ENCODE measurements at places on chromosomes 4 and X.

DNA sequence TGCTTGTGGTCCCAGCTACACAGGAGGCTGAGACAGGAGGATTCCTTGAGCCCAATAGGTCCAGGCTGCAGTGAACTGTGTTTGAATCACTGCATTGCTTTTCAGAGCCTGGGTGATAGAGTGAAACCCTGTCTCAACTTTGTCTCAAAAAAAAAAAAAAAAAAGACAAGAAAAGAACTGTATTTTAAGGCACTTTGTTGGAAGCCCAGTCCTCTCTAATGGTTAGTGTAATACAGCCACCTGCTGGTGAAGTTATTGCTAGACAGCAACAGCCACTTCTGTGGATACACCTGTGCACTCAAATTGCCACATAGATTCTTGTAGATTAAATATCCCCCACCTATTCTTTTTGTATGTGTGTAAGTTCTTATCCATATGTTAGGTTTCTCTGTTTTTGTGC lies 10.1 kb upstream of the FGG start:
- DNase-seq, result peak; percentile 22

DNA sequence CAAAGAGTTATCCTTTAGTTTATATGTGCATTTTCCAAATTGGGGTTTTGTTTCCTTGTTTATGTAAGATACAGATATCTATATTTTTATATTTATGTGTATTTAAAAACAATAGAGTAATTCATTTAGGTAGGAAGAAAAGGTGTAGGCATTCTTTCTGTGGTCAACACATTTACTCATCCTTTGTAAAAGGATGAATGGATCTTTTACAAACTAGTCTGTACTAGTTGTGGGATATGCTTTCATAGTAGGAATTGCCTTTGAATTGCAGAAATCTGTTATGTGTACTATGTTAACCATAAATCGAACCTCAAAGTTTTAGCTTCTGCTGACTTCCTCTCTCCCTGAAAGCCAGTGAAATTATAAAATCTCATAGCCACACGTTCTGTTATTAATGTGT lies 128.5 kb downstream of the REPS2 start:
- no peak for DNase-seq

- DNase-seq, result no peak
These were observed 6.5 kb downstream of the SASH3 start for GRCh38 chrX:129786210-129786651.

DNA sequence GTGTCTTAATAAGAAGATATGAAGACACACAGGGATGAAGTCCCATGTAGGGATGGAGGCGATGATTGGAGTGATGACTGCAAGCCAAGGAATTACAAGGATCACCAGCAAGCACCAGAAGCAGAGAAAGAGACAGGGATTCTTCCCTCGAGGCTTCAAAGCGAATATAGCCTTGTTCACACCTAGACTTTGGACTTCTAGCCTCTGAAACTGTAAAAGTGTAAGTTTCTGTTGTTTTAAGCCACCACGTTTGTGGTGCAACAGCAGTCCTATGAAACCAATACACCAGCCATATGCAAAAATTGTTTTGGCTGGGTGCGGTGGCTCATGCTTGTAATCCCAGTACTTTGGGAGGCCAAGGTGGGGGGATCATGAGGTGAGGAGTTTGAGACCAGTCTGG lies 9.8 kb upstream of the PDS5A start:
- no peak for DNase-seq

- DNase-seq, result no peak
These were observed 634 bp upstream of the PLXNB3 start for GRCh38 chrX:153763298-153763932.

DNA sequence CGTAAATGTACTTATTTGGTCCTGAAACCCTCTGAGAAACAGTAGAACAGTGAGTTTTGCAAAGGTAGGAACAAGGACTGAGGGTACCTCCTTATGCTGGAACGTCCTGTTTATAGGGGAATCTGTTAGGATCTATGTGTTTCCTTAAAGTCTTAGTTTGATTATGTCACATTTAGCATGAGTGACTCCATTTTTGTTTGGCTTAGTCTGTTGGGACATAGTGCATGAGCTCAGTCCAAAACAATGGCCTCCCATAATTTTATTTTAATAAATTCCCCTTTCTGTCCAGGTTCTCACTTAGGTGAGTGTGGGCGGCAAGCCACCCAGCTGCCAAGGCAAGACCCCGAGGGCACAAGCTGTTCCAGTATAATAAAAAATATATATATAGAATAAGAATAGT lies 27.7 kb downstream of the HTT-AS start:
- DNase-seq, result no peak

DNA sequence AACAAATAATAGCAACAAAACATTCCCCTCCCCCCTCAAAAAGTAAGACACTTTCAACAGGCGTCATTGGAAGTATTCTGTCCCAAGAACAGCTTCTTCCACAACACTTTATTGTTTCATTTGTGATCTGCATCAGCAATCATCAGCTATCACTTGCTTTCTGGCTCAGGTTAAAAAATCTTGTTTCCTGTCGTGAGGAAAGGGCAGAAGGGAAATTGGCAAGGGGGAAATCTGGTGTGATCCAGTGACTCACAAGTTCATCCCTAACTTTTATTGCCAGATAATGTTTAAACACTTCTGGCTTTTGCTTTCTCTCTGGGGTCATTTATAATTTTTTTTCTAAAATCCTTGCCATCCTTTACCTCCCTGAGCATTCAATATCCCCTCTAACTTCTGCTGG lies 247.4 kb upstream of the GIMD1 start:
- no peak for DNase-seq

GRCh38 chr4:8893624-8894423 lies 22.2 kb upstream of the HMX1 start:
- no peak for DNase-seq

DNA sequence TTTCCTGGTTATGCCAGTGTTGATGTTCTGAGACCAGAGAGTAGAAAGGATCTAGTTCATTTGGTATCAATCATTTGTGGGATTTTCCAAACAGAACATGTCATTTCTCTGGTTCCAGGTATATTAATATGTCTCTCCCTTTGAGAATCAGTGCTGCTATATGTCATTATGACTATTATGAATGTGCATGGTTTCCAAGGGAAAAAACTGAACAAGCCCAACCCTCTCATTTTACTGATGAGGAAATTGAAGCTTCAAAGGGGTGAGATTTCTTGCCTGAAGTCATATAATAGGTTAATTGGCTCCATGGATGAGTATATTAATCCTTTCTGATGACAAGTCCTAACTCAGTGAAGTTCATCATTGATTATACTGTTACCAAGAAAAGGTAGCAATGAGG lies 31.9 kb downstream of the RUFY3 start:
- DNase-seq, result no peak

GRCh38 chr4:110733901-110734300 lies 111.0 kb upstream of the PITX2 start:
- no peak for DNase-seq

DNA sequence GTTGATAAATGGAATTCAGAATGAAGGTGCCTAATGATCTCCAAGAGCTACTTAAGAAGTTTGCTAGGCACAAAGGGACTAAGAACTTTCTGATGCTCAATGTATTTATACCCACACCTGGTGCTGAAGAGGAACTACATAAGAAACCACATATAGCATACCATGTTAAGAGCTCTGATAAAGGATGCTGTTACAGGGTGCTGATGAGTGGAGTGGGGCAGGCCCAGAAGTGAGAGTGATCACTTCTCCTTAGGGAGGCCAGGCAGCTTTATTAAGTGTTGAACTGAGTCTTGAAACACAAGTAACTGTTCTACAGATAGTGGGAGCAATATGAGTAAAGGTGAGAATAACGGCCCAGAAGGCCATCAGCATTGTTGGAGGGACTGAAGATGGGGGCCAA lies 68.3 kb upstream of the CHRDL1 start:
- no peak for DNase-seq

DNA sequence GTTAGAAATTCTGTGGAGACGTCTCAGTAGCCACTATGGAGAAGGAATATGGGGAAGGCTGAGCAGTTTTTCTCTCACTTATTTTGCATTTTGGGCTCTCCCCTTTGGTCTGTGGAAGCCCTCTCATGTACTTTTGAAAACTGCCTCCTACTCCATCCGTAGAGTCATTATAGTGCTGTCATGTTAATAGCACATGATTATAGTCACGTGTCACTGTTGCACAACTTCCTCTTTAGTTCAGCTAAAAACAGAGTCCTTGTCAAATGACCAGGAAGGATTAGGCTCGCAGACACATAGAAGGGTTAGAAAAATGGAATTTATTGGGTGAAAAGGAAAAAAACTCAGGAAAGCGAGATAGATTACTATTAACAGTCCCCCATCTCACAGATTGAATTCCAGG lies 258.2 kb upstream of the CXorf51A start:
- DNase-seq, result no peak

GRCh38 chr4:130008461-130008860 lies 912.5 kb downstream of the C4orf33 start:
- no peak for DNase-seq

GRCh38 chr4:80017125-80017854 lies 55.7 kb downstream of the ANTXR2 start:
- DNase-seq, result peak; percentile 74

- no peak for DNase-seq
These were observed 22.2 kb downstream of the MAML3 start for GRCh38 chr4:140131675-140132229.

DNA sequence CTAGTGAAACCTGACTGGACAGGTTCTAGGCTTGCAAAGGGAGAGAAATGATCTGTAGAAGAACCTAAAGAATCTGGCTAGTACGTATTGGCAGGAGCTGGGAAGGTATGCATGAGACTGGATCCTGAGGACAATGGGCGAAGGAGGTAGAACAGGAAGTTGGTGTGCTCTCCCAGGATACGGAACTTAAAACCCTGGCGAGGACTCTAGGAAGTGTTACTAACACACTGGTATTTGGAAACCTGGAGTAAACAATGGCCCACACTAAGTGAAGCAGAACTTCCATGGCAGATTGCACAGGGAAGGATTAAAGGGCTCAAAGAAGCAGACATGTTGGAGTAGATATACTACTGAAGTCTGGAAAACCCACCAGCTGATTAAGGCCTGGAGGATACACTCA lies 9.1 kb downstream of the SYN1 start:
- no peak for DNase-seq

DNA sequence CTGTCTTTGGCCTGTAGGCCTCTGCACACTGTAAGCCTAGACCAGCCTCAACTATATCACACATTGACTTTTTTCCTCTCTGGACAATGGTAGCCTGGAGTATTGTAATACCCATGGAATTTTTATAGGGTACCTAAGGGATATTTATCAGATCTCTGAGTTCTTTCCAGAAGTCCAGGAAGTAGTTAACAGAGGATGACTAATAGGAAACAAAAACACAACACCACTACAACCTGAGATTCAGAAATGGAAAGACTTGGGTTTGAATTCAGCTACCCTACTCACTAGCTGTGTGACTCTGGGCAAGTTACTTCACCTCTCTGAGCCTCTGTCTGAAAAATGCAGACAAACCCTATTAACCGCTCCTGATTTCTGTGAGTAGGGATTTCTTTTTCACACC lies 7.7 kb upstream of the STX18 start:
- DNase-seq, result no peak

DNA sequence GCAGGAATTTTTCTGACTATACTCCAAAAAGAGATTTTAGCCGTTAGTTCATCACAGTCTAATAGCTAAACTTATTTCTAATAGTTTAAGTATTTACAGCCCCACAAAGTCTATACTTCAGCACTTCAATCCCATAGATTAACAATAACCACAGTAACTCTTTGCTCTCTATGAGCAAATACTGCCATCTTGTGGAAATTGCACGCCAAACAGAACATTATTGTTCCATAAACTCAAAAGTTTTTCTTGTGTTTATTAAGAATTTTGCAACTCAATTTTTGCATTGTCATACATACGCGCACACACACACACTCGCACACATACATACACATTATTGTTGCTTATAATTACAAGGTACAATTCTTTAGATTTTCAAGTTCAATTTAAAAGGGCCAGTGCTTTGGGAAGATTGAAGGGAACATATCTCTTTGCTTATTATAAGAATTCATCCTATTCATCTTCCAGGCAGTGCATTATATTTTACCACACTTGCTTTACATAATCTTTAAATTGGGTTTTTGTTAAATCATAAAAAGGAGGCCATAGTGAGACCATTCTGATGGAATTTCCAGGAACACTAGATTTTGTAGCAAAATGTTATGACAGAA lies 63.8 kb upstream of the ATOH1 start:
- DNase-seq, result peak; percentile 56

Data from fibroblast of gingiva (primary cell).